ACHN (cell line): ENCODE measurements at places on chromosomes 2 and 18.
A peak's percentile ranks its signal among the peaks of the same experiment; 100 is the strongest.

DNA sequence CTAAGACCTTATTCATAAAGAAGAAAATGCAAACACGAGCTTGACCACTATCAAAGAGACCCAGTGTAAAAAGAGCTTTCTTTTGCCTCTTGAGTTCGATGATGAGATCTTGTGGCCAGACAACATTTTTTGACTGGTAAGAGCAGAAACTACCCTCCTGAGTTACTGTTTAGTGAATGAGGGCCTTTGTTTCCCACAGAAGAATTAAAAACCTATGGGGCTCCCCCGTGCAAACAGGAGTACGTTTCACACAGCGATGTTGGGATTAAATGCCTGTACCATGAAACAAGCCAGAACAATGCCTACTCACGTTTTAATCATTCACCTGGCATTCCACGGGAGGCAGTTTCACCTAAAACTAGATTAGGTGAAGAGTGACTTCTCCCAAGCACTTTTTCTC, 36.0 kb downstream of the MYCN start:
- no peak for DNase-seq

DNA sequence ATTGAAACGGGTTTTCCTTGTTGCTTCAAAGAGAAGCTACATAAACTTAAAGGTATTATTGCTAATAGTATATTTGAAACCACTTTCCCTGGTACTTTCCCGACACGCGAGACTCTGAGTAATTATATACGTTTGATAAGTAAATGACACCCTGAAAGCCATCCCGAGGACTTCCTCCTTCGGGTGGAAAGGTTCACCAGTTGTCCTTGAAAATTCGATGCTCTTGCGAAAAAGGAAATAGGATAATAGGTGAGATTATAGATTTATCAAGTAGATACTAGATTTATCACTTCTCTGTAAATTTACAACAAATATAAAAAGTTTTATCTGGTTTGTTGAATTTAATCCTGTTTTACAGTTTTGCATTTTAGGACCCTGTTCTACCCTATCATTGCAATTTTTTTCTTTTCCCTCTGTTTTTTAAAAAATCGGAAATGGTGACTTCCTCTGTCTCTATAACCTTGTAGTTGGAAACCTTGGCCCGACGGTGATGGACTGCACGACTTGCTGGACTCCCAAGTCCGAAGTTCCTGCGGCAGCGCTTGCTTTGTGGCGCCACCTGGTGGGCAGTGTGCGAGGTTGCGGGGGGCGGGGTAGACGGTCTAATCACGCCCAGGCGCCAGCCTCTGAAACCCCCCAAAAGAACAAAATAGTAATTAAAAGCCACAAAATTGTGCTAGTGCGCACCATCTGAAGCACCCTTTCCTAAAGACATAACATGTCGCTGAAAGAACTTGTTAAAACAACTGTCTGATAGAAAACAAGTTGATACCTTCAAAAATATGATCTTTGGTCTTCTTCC, 972 bp upstream of the DLX2 start:
- peak; percentile 90 for DNase-seq

- no peak for DNase-seq
Observed at GRCh38 chr2:1132328-1132969, 181.8 kb downstream of the SNTG2 start.

- peak; percentile 48 for DNase-seq
Observed at GRCh38 chr2:221779614-221780067, 207.5 kb upstream of the EPHA4 start.

GRCh38 chr2:215460682-215461382, 25.0 kb upstream of the FN1 start:
- DNase-seq, result no peak

DNA sequence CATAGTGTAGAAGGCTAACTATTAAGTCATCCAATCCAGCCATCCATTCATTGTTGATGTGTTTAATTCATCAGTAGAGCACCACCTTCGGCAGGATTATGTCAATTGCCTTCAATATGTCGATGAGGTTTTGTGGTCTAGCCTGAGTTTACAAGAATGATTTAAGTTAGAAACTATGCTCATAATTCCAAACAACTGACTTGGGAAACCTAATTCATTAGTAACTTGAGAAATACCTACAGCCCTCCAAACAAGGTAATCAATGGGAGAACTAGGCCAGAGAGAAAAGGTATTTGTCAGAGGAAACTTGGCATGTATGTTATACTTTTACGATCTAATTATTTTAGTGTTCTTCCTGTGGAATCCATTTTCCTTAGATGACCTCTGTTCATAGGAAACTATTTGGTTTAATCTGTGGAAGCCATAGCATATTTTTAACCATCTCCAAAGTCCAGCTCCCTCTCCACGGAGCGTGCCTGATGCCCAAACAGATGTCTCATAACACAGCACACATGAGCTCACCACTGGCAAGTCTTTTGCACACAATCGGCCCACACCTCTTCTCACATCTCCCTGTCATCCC, 148.5 kb downstream of the GFPT1 start:
- no peak for DNase-seq
